ENCODE measurements at places on chromosomes 7 and 10.

DNA sequence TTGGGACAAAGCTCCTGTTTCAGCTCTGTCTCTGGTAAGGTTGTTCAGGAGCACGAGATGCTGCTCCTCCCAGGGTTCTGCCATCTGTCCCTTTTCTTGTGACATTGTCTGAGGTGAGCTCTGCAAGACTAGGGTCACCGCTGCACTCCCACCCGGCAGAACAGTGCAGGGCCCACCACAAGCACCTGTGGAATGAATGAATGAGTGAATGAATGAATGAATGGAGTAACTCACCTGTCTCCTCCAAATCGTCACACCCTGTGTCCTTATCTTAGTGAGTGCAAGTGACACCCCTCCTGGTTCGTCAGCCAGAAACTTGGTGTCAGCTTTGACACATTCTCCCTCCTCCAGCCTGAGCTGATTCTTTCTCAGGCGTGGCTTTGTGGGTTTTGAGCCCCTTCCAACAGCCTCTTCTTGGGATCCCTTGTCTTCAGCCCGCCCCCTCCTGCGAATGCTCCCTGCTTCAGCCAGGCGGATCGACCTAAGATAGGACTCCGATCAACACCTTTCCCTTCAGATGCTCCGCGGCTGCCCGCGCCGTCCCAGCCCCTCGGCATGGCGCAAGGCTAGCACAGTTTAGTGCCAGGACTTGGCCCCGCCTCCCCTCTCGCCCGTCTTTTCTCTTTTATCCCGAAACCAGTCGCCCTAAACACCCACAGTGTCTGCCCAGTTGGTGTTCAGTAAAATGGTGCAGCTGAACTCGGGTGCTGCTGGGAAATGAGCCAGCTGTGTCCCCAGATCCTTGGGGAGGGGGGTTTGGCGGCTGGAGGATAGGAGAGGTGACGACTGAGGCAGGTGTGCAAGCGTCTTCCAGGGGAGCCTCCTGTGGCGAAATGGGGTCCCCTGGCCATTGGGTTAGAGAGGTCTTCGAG, 89.3 kb downstream of the BEND7 start:
- DNase-seq: peak; percentile 11

- no peak for DNase-seq
Measured at GRCh38 chr7:96827701-96828100, 118.1 kb upstream of the SEM1 start.

DNA sequence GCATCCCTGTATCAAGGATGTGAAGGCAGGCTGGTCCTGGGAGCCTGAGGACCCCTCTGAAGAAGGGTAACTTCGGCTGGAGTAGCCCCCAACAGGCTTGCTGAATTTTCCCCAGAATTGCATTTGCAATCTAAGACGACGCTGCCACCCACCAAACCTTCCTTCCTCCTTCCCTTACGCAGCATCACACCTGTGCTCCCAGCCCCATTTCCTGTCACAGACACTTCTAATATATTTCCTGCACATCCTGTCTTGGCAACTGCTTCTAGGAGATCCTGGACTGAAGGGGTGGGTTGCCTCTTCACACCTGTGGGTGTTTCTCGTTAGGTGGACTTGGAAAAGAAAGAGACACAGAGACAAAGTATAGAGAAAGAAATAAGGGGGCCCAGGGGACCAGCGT, 9.4 kb upstream of the PGAM1 start:
- DNase-seq: no peak

- no peak for DNase-seq
Measured at GRCh38 chr10:22379059-22379458, 33.8 kb downstream of the SPAG6 start.

DNA sequence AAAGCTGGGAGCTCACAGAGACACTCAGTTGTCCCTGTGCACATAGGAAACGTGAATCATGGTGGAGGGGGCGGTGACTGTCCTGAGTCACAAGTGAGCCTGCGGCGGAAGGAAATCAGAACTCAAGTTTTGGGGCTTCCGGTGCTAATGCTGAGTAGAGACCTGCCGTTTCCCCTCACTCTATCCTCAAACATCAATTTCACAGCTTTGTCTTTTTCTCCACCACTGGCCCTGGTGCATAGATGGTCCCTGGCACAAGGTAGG, 21.9 kb downstream of the ADCYAP1R1 start:
- DNase-seq: no peak

DNA sequence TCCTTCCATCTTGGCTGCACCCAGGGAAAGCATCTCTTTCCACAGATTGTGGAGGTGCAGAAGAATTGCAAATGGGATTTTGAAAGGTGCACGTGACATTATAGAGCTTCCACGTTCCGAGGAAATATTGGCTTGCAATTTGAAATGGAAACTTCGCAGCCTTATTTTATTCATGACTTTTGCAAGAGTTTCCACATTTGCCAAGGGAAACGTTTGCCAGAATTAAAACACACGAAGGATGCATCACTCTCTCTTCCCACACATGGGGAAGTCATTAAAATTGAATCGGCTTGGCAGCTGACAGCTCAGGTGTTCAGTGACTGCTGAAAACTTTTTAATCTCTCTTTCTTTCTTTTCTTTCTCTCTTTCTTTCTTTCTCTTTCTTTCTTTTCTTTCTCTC, 475.4 kb upstream of the IGFBP3 start:
- DNase-seq: no peak

GRCh38 chr10:18400201-18400905, 251.0 kb downstream of the NSUN6 start:
- DNase-seq: peak; percentile 42

DNA sequence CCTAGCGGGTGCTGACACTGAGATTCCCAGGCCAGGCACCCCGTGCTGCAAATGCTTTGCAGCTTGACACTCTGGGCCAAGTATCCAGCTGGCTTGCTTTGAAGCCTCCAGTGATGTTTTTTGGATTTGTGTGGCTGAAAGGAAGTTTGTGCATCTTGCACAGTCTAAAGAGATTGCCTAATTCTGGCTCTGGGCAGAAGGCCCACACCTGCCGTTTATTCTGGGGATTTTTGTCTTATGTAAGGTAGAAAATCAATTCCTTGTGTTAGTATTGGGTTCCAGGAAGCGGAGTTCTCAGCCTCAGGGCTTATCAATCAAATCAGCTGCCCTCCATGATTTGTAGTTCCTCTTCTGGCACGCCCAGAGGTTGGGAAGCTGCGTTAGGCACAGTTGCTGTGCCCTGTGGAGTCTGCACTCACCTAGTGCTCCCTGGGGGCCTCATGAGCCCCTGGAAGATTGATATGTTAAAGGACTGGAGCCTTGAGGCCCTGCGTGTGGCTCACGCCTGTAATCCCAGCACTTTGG, 8.4 kb upstream of the PURB start:
- DNase-seq: no peak

DNA sequence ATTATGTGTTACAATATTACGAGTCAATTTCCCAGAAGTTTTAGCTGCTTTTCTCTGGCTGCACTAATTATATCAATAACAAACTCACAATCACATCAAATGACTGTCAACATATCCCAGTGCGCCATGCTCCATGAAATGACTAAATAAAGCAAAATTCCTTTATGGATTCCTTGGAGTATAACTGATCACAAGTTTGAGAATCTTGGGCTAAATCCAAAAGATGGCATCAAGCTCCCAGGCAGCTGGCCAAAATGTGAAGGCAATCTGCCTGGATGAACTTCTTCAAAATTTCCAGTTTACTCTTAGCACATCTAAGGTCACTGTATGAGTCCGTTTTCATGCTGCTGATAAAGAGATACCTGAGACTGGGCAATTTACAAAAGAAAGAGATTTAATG, 210.8 kb downstream of the CCSER2 start:
- DNase-seq: no peak

GRCh38 chr7:42186151-42186550, 50.9 kb downstream of the GLI3 start:
- DNase-seq: no peak

DNA sequence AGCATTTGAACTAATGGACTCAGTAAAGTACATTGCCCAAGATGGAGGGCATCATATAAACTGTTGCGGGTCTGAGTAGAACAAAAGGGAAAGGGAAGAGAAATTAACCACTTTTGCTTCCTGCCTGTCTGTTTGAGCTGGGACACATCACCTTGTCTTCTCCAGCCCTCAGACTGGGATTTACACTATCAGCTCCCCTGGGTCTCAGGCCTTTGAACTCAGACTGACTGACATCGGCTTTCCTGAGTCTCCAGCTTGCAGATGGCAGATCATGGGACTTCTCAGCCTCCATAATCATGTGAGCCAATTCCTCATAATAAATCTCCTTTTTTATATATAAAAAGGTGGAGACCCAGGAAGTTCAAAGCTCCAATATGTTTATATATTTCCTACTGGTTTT, 23.0 kb upstream of the WASL start:
- DNase-seq: no peak

All from NCI-H2081 (cell line).